ENCODE measurements at places on chromosomes 7 and 10.
A peak's percentile ranks its signal among the peaks of the same experiment; 100 is the strongest.

- DNase-seq, result peak; percentile 49
Observed at GRCh38 chr7:33998476-33998875, 93.1 kb downstream of the BMPER start.

DNA sequence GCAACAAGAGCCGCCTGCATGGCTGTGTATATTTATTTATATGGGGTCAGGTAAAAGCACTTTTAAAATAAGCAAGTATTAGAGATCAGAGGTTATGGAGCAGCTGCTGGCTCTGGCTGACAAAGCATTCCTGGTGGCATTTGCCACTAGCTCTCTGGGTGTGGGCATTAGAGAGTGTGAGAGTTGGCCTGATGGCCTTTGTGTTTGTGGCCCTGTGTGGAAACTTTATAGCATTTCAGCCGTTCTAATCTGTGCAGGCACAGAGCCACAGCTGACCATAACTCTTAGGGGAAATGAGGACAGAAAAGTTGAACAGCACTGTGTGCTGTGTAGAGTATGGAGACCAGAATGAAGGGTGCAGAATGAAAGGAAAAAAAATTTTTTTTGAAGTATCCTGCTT lies 118.9 kb downstream of the AUTS2 start:
- DNase-seq, result no peak

GRCh38 chr7:143417734-143418383 lies 9.2 kb upstream of the EPHA1 start:
- no peak for DNase-seq

- DNase-seq, result no peak
Observed at GRCh38 chr10:11877591-11877905, 54.4 kb downstream of the PROSER2 start.

DNA sequence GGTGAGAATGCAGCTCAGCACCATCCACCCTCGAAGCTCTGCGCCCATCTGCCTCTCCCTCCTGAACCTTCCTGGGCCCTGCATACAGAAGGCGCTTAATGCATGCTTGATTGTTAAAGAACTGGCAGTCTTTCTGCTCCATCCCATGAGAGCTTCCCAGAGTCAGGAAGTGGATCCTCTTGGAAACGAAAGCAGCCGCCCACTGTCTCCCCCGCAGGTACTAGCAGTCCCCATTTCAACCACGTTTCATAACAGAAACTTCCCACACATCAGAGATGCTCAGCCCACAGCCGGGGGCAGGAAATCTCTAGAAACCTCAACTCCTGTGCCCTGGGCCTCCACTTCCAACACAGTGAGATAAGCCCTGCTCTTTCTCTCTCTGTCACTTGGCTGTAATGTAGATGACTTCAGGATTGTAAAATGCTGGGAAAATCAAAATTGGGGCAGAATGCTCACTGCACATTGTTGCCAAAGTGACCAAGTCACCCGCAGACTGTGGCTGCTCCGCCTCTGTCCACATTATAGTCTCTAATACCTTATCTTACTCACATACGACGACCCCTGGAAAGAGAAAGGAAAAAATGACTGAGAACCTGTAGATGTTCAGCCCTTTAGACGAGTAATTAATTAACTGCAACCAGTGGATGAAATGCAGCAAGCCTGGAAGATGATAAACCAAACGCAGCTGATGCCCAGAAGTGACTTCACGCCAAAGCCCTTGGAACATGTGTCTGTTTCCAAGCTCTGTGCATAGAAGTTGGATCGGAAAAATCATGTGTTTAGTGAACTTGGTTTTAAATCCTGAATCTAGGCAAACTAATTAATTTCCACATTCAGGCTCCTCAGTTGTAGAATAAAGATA lies 28.5 kb downstream of the GSDME start:
- peak; percentile 9 for DNase-seq

DNA sequence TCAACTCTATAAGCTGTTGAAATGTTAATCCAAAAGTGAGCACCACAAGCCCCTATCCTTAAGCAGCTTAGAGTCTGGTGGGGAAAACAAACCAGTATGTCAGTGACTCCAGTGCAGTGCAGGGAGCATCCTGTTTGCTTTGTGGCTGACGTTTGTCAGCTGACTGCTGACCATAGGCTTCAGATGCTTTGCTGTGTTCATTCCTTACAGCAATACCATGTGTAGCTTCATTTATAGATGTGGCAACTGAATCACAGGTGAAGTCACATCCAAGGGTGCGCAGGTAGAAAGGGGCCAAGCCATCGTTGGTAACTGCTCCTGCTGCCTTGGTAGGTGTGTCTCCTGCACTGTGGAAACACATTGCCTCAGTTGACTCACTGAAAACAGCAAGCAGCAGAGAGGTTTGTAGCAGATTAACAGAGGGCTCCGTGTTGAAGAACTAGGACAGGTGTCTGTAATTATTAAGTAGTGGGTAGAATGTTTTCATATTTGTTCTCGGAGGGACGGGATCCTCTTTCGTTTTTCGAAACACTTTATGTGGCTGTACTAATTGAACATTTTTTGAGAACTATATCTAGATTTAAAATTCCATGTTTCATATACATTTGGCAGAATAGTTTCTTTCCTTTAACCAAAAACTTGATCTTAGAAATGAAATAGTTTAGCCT lies 2.0 kb downstream of the INSIG1 start:
- no peak for DNase-seq

Measured in brain microvascular endothelial cell (primary cell).